ENCODE measurements at places on chromosomes 4 and X.

- no peak for DNase-seq
Measured at GRCh38 chrX:14409341-14409740, 120.0 kb upstream of the GLRA2 start.

- DNase-seq, result no peak
Measured at GRCh38 chr4:1495416-1496115, 89.3 kb upstream of the NKX1-1 start.

- no peak for DNase-seq
Measured at GRCh38 chr4:77052352-77052751, 23.4 kb downstream of the CCNI start.

DNA sequence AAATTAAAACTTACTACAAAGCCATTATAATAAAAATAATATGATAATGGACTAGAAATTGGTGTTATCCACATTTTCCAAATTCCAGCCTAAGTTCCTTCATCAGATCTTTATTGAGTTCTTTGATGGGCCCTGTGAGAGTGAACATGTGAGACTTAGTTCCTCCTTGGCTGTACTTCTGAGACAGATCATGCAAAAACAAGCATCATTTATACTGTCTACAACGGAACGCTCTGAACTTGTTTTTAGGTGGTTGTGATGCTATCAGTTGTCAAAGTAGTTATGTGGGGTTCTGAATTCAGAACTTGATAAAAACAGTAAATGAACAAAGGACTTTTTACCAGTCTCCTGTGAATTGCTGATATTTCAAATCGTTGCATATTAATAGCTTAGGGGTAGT is 48.9 kb downstream of the JADE3 start:
- DNase-seq, result no peak

GRCh38 chrX:6053141-6053540 is 175.5 kb downstream of the NLGN4X start:
- no peak for DNase-seq

GRCh38 chrX:33156152-33156726 is 55.1 kb downstream of the DMD start:
- peak; percentile 3 for DNase-seq

- no peak for DNase-seq
Measured at GRCh38 chrX:123077631-123078030, 106.4 kb upstream of the GRIA3 start.

GRCh38 chr4:98110929-98111328 is 32.3 kb downstream of the STPG2 start:
- DNase-seq, result no peak

DNA sequence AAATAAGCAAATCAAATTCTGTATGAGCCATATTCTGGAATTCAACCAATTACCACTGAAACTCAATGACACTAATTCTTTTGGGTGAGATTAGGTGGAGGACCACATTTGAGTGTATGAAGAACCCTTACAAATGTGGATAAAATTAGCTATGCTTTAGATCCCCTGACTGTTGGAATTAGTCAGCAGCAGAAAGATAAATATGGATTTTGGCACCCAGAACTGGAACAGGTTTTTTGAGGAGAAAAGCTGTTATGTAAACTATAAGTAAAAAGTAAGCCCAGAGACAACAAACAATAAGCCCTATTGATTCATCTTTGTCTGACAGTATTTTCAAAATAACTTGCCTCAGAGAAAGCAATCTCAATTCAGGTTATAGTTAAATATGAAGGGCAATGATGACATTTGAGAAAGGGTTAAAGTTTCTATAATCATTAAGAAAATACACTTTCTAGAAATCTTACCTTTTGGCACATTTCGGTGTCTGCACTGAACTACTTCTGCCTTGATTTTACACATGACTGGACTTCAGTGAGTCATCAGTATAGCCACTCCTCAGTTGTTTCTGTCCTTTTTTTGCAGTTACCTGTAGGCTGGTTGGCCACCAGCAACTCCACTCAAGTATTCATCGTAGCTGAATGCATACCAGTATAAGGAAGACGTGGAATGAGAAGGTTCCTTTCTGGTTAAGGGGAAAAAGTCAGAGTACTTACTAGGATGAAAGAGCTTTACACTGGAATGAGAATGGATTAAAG is 80.0 kb downstream of the KCTD8 start:
- DNase-seq, result no peak

DNA sequence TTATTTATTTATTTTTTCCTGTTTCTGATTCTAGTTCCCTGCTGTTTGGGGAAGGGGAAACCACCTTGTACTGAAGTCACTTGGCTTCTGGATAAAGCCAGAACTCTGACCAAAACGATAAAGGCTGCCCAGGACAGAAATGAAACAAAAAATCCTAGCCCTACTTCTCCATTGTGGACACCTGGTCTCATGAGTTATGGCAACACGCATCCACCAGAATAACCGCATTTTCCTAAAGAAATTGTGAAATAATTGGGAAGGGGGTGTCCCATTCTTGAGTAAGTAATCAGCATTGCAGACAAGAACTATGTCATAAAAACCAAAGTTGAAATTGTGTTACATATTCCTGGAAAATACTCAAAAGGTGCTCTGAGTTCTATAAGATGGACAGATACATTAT is 42.1 kb downstream of the SLC9A7 start:
- DNase-seq, result no peak

DNA sequence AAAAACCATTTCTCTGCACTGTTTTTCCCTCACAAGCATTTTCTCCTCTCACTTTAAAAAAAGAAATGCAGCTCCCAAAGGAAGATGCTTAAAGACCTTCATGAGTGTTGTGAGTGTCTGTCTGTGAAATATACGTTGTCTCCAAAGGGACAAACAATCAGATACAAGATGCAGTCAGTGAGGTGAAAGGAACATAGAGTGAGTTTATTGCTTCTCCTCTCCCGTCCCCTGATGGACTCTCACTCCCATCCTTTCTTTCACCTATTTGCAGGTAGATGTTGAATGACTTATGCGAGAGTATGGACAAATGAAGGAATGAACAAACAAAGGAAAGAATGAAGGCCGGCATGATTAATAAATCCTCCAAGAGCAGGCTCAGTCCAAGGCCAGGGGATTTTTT is 561.2 kb upstream of the DIPK2B start:
- no peak for DNase-seq

GRCh38 chrX:123590842-123591486 is 141.9 kb downstream of the THOC2 start:
- no peak for DNase-seq

GRCh38 chr4:156100651-156101050 is 147.0 kb upstream of the CTSO start:
- DNase-seq, result no peak

DNA sequence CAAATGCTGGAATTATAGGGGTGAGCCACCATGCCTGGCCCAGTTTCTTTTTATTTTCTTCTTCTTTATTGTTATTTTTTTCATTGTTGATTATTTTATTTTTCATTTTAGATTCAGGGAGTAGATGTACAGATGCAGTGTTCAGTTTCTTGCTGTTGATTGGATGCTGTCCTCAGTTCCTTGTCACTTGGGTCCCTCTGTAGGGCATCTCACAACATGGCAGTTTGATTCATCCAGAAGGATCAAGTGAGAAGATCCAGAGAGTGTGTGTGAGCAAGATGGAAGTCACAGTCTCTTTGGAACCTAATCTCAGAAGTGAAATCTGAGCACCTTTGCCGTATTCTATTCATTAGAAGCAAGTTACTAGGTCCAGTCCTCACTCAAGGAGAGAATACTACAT is 20.9 kb downstream of the HMGB3 start:
- no peak for DNase-seq

DNA sequence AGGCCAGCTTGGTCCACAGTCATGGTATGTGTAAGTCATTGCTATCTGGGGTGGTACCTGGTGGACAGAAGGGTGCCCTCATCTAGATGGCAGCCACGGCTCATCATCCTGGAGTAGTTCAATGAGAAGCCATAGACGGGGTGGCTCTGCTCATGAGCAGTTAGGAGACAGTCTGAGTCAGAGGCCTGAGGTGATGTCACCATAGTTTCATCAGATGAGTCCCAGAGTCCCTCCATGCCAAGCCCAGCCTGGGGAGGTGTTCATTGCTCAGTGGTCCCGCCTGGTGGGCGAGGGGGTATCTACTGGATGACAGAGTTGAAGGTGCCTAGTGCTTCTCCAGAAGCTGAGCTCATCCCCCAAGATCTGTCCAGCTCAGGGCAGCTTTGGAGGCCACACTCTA is 49.8 kb downstream of the DLG3 start:
- DNase-seq, result no peak

- DNase-seq, result no peak
Measured at GRCh38 chr4:183333983-183334382, 11.8 kb upstream of the CLDN24 start.

DNA sequence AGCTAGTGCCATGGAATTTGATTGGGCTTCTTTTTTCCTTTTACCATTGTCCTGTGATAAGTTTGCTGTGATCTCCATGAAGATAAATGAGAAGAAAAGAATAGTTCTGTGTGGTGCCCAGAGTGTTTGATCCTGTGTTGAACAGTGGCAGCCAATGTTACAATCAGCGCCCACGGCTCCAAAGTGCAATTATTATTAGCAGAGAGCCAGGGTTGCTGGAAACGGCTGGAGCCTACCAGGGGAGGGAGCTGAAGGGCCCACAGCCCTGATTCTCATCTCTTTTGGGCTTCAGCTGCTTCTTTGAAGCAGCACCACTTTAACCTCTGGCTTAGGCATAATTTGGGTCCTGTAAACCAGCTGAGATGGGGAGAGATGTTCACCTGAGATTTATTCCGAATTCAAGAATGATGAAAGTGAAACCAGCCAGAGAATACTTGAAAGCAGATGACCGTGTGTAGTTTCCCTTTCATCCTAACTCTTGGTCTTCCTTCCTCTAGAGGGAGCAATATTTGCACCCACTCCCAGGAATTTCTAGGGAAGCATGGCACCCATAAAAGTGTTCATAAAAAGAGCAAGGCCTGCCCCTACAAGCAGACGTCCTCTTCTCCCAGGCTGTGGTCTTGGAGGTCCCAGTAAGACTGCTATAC is 298.3 kb downstream of the EVC2 start:
- DNase-seq, result no peak

DNA sequence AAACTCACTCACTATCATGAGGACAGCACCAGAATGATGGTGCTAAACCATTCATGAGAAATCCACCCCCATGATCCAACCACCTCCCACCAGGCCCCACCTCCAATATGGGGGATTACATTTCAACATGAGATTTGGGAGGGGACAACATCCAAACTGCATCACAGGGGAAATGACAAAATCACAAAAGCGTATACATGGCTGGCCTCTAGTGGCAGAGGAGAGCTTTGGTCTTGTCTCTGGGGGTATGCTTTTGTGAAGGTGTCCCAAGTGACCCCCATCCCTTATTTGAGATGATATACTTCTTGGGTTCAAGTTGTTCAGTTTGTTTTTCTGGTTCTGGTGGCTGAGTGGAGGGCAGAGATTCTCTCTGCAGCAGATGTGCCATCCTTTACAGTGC is 8.5 kb upstream of the SETD7 start:
- DNase-seq, result no peak

DNA sequence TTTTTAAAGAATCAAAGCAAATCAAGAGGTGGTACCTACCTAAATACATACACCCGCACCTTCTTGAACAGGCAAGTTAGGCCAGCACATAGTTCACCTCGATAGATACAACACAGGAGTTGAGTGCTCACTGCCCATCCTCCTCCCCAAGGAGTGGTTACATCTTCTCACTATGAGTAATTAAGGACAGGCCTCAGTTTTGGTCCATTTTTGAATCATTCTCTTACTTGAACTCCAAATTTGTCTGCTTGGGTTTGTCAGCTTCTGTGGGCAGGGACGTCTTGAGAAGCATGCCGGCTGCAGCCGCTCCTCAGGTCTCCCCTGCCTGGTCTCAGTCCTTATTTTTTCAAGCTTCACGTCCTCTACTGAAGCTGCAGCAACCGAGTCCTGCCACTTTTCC is 190.6 kb upstream of the RBPJ start:
- no peak for DNase-seq

GRCh38 chr4:169305651-169306050 is 34.9 kb upstream of the SH3RF1 start:
- DNase-seq, result no peak

DNA sequence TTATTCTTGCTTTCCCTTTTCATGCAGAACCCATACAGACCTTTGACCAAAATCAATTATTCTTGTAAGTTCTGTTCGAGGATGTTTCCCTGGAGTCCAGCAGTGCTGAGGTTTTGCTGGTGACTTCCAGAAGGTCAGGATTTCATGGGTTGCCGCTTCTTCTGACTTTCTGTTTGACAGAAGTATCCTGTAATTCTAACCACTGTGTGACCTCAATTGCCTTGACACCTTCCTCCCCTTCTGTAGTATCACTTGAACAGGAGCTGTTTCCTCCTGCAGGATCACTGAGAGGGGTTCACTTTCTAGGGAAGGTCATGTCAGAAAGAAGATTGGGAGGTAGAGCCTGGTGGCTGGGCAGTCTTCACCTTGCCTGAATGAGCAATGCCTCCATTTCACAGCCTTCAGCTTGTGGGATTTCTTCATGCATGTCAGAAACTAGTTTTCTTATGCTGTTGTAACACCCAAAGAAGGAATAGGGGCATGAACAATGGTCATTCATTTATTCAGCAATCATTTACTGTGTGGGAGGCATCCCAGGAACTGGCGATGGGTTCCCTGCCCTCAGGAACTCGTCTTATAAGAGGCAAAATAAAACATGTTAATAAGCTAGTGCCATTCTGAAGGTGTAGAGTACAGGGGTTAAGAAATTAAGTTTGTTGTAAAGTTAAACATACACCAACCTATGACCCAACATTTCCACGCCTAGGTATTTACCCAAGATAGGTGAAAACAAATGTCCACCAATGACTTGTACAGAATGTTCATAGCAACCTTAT is 205.9 kb downstream of the SOWAHB start:
- peak; percentile 47 for DNase-seq

DNA sequence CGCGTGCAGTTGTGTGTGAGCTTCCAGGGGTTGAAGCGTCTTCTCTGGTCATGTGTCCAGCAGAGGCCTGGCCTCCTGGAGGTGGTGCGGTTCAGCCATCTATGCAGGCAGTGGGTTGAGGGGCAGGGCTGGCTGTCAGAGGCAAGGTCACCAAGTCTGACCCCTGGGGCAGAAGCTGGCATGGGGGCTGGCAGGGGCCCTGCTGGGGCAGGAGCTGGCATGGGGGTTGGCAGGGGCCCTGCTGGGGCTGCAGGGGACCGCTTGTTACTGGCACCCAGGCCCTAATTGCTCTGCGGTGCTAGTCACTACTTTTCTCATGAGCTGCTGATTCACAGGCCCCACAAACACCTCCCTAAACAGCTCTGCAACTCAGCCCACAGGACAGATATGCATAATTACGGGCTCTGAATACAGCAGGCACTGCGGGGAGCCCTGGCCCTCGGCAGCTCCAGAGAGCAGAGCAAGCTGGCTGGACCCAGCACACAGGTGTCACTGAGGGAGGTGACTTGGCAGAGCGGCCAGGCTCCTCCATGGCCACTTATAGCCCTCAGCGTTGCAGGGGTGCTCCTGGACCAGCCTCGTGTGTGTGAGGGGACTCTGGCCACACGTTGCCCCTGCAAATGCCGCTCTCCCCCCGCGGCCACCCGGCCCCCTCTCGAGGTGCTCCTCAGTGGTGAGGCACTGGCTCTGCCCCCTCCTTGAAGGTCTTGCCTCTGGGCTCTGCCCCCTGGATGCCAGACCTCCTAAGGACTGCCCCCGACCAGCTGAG is 32.7 kb downstream of the CPLX1 start:
- no peak for DNase-seq

Measured in right kidney (tissue), 9 donors.